ENCODE measurements at places on chromosomes 1 and 21. TPM values are rescaled to one million over a fixed set of nuclear protein-coding genes. Genes with fewer than 3 reads are reported as not detected.

The KANK4 gene
- not detected for total RNA-seq

The NBPF4 gene
- total RNA-seq = not detected

The WARS2 gene
- total RNA-seq = 12.4 TPM

The MANEAL gene
- 0.30 TPM for total RNA-seq

The KRTAP10-10 gene
- total RNA-seq = not detected

The PKLR gene
- not detected for total RNA-seq

The RHOU gene
- 1.0 TPM for total RNA-seq

Measured in bronchus fibroblast of lung (primary cell).